Activated CD4-positive, alpha-beta T cell treated with anti-CD3 and anti-CD28 coated beads for 24 hours (primary cell): ENCODE measurements at places on chromosomes 12 and 14.

DNA sequence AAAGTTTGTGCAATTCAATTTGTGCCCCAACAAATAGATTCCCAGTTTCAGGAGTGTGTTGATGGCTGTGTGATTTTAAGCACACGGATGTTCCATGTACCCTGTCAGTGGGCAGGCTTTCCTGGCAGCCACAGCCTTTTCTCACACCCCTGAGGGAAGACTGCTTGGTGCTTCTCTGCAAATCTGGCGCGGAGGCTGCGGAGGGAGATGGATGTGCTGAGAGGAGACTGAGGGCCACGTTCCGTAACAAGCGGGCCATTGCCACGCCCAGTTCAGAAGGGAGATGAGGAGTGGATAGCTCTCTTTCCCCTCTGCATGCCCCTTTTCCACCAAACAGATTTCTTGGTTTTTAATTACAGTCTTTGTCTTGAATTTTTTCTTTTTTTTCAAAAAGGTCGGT lies 89.1 kb downstream of the BEGAIN start:
- DNase-seq, result no peak

DNA sequence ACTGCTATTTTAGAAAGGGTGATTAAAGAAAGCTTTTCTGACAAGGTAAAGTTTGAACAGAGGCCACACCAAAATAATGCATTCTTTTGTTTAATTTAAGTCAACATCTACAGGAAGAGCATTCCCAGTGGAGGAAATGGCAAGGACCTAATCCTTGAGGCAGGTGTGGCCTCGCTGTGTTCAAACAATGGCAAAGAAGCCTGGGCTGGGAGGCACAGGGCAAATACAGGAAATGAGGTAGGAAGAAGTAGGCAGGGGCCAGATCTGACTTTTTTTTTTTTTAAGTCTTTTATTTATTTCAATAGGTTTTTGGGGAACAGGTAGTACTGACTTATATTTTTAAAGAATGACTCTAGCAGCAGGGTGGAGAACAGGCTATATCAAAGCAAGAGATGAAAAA lies 53.5 kb downstream of the ARMH4 start:
- DNase-seq, result no peak

DNA sequence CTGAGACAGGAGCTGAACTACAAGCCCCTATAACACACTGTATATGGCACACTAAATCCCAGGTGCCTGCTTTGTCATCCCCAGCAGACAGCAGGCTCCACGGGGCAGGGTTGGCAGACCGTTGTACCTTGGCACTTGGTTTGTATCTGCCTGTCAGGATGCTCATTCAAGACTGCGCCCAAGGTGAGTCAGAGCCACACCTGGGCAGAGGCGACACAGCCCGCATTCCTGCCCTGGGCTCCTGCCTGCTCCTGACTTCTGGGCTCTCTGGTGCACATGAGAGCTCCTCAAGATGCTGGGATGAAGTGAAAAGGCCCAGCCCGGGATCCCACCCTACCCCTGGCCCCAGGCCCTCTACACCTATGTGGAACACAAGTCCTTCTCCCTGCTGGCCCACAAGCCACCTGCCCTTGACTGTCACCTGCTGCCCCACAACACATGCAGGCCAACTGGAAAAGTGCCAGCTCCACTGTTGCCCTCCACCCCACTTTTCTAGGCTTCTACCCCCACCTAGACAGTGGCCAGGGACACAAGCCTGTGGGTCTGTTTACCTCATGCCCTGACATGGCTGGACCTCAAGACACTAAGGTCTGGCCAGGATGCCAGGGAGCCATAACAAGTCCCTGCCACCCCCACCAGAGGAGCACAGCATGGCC lies 30.8 kb upstream of the PNMA1 start:
- DNase-seq, result no peak

DNA sequence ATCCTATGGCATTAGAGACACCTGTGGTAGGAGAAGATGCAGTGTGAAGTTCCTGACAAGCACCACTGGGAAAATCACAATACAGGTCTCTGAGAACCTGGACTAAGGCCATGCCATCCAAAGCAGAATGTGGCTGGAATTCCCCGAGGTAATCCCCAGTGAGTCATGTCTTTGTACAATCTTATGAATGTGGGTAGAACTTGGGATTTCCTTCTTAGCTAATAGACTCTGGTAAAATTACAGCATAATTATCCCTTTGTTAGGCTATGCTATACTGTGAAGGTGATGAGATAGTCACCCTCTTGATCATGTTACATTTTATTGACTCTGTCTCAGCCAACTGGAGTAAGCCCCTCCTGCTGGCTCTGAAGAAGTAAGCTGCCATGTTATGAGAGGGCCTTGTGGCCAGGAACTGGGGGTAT lies 224.3 kb upstream of the DCN start:
- no peak for DNase-seq

DNA sequence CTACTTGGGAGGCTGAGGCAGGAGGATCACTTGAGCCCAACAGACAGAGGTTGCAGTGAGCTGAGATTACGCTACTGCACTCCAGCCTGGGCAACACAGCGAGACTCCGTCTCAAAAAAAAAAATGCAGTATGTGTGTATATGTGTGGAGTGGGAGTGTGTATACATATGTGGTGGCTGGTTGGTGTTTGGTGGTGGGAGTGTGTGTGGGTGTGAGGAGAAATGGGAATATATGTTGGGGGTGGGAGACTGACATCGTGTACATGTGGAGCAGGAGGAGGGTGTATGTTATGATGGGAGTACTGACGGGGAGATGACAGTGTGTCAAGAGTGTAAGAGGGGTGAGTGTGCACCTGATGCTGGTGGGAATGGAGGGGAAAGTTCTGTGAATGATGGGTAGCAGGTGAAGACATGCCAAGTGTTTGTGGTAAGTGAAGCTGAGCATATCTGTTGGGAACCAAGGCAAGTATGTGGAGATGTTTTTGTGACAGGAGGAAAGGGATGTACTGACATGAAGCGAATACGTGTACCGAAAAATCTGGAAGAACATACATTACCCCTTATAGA lies 4.2 kb downstream of the PNMA1 start:
- no peak for DNase-seq

- DNase-seq, result no peak
These were observed 82.7 kb upstream of the RPL10L start for GRCh38 chr14:46734286-46734685.

DNA sequence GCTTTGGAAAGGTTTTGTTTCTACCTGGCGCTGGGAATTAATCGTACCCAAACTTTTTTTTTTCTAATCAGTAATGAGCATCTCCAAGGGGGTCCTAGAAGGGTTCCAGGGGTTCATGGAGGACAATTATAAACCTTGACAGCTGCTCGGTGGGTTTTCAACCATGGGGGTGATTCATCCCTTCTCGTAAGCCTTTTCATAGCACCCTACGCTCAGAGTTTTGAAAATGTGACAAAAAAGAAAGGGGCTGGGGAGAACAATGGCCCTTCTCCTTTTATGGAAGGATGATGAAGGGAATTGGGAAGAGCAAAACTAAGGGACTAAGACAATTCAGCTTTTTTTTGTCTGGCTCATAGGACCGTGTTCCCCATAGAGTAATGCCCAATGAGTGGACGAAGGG lies 196.7 kb downstream of the ZFP36L1 start:
- DNase-seq, result no peak
